ENCODE measurements at places on chromosomes 3 and 15. TPM values are rescaled to one million over a fixed set of nuclear protein-coding genes. Genes with fewer than 3 reads are reported as not detected.

DNA sequence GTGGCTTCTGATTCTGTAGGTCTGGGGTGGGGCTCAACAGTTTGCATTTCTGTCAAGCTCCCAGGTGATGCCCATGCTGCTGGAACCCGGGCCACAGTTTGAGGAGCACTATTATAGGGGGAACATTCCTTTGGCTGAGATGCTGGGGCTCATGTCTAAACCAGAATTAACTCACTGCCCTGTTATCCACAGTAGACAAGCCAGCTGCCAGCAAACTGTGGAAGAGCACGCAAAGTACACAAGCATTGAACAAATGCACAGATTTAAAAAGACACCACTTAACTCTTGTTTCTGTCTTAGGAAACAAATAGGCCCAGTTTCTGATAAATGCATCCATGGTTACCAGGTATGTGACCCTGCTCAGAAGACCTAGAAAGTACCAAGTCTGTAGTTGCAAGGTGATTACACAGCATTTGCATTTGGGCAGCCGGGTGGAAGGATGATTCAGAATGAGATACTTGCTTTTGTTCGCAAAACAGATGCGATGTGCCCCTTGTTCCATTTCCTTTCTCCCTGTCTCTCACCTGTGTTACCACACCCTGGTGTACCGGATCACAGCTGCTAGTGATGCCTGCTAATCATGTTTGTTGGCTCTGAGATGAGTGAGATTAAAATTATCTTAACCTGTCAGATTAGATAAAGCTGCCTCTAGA is 12.4 kb downstream of the GYG1 start:
- no peak for DNase-seq
- no peak overlapping the region for H3K4me3 ChIP-seq
- H3K27ac ChIP-seq, result no peak overlapping the region
- peaks cover under 1% of the 10 kb centered on the region for H3K4me1 ChIP-seq
- H3K36me3 ChIP-seq, result peaks cover 77% of the 10 kb centered on the region
- H3K27me3 ChIP-seq, result no peaks in the 10 kb centered on the region

The SERINC4 gene
- total RNA-seq, result 0.14 TPM

DNA sequence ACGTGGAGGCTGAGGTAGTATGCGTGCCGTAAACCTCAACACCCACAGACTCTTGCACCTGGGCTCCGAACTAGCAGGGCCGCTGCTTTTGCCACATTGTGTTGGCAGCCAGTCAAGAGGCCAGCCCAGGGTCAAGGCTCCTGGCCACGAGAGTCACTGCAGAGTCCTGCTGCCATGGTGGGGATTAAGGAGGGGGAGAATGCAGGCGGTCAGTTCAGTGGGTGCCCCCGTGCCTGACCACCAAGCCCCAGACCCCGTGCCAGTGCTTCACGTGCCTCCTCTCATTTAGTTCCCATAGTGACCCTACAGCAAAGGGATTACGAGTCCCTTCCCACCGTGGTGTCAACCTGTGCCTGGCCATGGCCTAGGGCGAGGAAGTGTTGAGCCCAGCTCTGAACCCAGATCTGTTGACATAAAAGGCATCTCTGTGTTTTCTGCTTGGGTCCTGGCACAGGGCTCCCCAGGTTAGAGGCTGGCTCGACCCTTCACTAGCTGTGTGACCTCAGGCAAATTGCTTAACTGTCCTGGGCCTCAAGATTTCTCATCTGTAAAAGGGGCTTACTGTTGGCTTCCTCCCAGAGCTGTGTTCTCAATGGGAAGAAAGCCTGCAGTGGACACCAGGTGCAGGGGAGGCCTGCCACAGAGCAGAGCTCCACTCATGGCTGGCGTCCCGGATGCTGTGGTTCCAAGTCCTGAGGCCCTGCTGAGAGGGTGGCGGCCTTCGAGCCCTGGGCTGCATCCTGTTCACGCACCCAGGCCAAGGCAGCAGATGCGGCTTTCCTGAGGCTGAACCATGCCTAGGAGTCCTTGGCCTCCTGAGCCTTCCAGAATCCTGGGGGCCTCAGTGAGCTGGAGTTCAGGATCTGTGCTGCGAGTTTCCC is 32.8 kb downstream of the FBLN2 start:
- H3K27ac ChIP-seq, result no peak overlapping the region
- DNase-seq, result no peak
- H3K27me3 ChIP-seq, result no peaks in the 10 kb centered on the region
- no peaks in the 10 kb centered on the region for H3K36me3 ChIP-seq
- H3K4me1 ChIP-seq, result no peaks in the 10 kb centered on the region
- no peak overlapping the region for H3K4me3 ChIP-seq

The GABRR3 gene
- total RNA-seq, result not detected

- H3K36me3 ChIP-seq, result no peaks in the 10 kb centered on the region
- no peak overlapping the region for H3K4me3 ChIP-seq
- no peak overlapping the region for H3K27ac ChIP-seq
- DNase-seq, result no peak
- no peaks in the 10 kb centered on the region for H3K27me3 ChIP-seq
These were observed 67.5 kb upstream of the PRR23C start for GRCh38 chr3:139112230-139112558.

DNA sequence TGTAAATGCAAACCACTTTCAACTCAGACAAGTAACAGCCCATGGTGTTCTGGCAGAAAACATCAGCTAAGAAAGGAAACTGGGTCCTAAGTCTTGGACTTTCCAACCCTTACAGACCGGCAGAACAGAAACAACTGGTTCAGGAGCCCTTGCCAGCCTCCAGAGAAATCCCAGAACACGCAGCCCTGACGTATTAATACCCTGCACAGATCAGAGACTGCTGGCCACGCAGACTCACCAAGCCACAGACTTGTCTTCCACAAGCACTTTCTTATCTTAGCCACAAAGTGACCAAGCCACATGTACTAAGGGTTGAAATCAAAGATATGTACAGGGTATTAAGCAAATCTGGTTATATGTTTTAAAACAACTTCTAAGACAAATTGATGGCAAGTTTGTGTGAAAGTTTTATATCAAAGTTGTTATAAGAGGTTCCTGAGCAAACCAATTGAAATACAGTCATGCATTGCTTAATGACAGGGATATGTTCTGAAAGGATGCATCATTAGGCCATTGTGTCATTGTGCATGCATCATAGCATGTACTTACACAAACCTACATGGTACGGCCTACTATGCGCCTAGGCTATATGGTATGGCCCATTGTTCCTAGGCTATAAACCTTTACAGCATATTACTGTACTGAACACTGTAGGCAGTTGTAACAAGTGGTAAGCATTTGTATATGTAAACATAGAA is 36.8 kb downstream of the BTD start:
- H3K4me1 ChIP-seq, result peaks cover 12% of the 10 kb centered on the region
- no peak overlapping the region for H3K4me3 ChIP-seq
- no peak overlapping the region for H3K27ac ChIP-seq
- H3K27me3 ChIP-seq, result no peaks in the 10 kb centered on the region
- peaks cover 7% of the 10 kb centered on the region for H3K36me3 ChIP-seq

GRCh38 chr15:54660356-54660755 is 536.4 kb downstream of the RSL24D1 start:
- H3K4me1 ChIP-seq, result no peaks in the 10 kb centered on the region
- DNase-seq, result no peak
- H3K4me3 ChIP-seq, result no peak overlapping the region
- no peaks in the 10 kb centered on the region for H3K36me3 ChIP-seq

Measured in heart left ventricle (tissue), 16 donors.